ENCODE measurements at places on chromosomes 5 and 9. TPM values are rescaled to one million over a fixed set of nuclear protein-coding genes. Genes with fewer than 3 reads are reported as not detected.

DNA sequence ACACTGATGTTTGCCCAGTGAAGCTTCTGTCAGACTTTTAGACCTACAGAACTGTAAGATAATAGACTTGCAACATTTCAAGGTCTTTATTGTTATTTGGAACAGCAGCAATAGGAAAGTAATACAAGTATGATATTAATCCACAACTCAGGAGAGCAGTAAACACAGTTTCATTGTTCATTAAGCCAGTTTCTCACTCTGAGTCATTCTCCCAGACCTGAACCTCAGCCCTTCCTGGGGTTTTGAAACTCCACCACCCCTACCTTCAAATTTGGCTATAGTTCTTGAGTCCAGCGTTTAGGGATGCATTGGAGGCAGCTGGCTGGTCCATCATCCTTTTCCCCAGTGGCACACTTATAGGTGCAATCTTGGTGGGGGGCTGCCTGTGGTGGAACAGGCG lies 203.2 kb downstream of the RAB3C start:
- no peak overlapping the region for H3K4me3 ChIP-seq
- H3K4me1 ChIP-seq: no peaks in the 10 kb centered on the region
- no peak overlapping the region for H3K27ac ChIP-seq
- no peak for DNase-seq

GRCh38 chr5:89584339-89584956 lies 701.5 kb upstream of the MEF2C start:
- H3K27ac ChIP-seq: no peak overlapping the region
- H3K36me3 ChIP-seq: no peaks in the 10 kb centered on the region
- no peak for DNase-seq
- no peaks in the 10 kb centered on the region for H3K27me3 ChIP-seq

DNA sequence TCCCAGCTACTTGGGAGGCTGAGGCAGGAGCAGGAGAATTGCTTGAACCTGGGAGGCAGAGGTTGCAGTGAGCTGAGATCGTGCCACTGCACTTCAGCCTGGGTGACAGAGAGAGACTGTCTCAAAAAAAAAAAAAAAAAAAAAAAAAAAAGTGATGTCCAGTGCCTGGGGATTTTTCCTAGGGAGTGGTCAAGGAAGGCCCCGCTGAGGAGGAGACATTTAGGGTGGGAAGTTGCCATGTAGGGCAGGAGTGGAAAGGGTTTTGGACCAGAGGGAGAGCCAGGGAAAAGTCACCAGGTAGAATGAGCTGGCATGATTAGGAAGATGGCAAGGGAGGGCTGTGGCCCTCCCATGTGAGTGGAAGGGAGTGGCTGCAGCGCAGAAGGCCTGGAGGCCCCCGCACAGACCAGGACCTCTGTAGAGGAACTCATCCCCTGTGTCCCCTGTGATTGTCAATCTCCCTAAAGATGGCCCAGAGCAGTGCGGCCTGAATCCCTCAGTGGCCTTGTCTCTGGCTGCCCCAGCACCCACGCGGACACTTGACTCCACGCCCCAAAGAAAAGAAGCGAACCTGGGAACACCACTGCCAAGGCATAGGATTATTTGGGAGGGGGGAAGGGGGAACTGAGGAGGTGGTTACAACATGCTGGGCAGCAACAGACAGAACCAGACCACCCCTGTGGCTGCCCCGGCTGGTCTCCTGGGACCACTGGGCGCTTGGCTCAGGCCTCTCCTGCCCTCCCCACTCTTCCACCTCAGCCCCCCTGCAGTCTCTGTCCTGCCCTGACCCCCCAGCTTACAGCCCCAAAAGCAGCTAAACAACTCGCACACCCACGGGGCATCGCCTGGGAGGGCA lies 2.6 kb upstream of the SQSTM1 start:
- H3K36me3 ChIP-seq: peaks cover 23% of the 10 kb centered on the region
- DNase-seq: no peak
- peaks cover 22% of the 10 kb centered on the region for H3K4me1 ChIP-seq

The UIMC1 gene
- total RNA-seq: 46.3 TPM

- no peak overlapping the region for H3K4me3 ChIP-seq
- H3K27ac ChIP-seq: no peak overlapping the region
- DNase-seq: no peak
- H3K36me3 ChIP-seq: no peaks in the 10 kb centered on the region
- no peaks in the 10 kb centered on the region for H3K4me1 ChIP-seq
- H3K27me3 ChIP-seq: no peaks in the 10 kb centered on the region
Measured at GRCh38 chr9:73951147-73951546, 546.0 kb upstream of the RORB start.

GRCh38 chr9:26523577-26523976 lies 369.0 kb downstream of the CAAP1 start:
- H3K27ac ChIP-seq: no peak overlapping the region
- no peaks in the 10 kb centered on the region for H3K36me3 ChIP-seq
- no peak overlapping the region for H3K4me3 ChIP-seq
- H3K4me1 ChIP-seq: no peaks in the 10 kb centered on the region

- H3K27me3 ChIP-seq: no peaks in the 10 kb centered on the region
- DNase-seq: no peak
- no peaks in the 10 kb centered on the region for H3K4me1 ChIP-seq
- H3K36me3 ChIP-seq: no peaks in the 10 kb centered on the region
Measured at GRCh38 chr5:59609501-59610265, 283.8 kb downstream of the PDE4D start.

Measured in endodermal cell (in vitro differentiated cells).